ENCODE measurements at places on chromosomes 2 and 18.

DNA sequence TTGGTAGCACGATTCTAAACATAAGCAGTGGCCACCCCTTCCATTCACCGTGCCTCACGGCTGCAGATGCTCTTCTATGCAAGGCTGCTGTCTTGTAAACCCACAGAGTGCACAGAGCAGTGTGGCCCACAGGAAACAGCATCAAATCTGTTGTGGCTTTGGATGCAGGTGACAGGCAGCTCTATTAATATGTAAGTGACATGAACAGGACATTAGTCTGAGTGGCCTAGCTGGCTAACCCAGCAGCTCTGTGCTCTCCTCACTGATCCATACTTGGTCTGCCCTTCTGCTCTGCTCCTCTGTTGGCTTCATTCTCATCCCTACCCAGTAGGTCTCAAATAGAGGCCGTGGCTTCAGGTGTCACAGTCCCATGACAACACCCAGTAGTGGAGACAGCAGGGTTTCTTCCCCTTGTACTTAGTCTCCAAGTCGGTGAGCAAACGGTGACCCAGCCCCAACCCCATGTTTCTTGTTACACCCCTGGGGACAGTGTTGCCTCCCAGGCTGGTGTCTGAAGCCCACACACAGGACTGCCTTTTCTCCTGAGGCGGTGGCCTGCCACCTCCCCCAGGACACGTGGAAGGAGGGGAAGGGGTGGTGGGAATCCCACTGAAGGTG, 5.8 kb downstream of the SH3RF3 start:
- no peak for DNase-seq

GRCh38 chr2:180985771-180986395, 5.5 kb downstream of the UBE2E3 start:
- no peak for DNase-seq

GRCh38 chr2:215421859-215422461, 13.9 kb downstream of the FN1 start:
- no peak for DNase-seq

- no peak for DNase-seq
Observed at GRCh38 chr2:132665401-132666140, 4.4 kb downstream of the LYPD1 start.

GRCh38 chr18:44882163-44882868, 201.6 kb downstream of the SETBP1 start:
- no peak for DNase-seq

DNA sequence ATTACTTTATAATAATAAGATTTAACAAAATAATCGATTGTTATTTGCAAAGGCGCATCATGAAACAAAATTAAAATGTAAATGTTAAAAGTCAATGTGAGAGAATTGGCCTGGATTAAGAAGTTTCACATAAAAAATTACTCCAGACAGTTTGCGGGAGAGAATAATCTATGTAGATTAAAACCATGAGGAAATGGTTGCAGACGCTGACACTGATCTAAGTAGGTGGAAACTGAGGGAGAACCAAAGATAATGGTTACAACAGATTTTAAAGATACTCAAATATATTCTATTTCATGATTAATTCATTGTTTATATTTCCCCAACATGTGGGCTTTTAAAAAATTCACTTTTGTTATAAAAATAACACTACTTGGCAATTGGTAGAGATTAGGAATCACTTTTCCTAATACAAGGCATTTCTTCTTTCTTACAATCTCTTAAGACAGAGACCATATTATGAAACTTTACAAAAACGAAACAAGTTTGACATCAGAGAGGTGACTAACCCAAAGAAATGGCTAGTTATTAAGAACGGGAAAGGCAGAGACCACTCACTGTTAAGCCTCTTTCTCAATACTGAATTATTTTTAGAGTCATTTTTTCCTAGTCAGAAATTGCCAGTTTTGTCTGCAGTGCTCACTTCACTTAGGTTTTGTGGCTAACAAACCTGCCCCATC, 1.6 kb downstream of the KANSL1L start:
- peak; percentile 36 for DNase-seq

DNA sequence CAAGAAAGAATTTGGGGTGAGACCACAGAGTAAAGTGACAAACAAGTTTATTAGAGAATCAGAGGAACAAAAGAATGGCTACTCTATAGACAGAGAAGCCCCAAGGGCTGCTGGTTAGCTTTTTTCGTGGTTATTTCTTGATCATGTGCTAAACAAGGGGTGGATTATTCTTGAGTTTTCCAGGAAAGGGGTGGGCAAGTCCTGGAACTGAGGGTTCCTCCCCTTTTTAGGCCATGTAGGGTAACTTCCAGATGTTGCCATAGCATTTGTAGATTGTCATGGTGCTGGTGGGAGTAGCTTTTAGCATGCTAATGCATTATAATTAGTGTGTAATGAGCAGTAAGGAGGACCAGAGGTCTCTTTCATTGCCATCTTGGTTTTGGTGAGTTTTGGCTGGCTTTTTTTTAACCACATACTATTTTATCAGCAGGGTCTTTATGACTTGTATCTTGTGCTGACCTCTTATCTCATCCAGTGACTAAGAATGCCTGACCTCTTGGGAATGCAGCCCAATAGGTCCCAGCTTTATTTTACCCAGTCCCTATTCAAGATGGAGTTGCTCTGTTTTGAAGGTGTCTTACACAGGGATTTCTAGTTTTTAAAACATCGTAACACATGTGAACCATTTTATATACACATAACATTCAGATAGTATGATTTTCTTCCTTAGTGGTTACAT, 77.8 kb downstream of the MYO1B start:
- DNase-seq, result no peak

DNA sequence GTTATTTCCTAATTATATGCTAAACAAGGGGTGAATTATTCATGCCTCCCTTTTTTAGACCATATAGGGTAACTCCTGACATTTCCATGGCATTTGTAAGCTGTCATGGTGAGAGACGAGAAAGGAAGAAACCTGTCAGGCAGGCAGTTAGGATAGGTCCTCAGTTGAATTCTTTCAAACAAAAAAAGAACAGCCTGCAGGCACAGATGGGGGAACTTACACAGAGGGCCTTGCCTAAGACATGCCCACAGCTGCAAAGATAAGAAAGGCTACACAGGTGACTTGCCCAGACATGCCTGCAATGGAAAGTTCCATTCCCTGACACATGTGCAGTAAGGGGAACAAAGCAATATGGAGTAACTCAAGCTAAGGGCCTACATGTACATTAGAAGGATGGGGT, 128.1 kb downstream of the TMEM163 start:
- no peak for DNase-seq

- no peak for DNase-seq
Observed at GRCh38 chr2:181915102-181915501, 23.6 kb downstream of the ITPRID2 start.

DNA sequence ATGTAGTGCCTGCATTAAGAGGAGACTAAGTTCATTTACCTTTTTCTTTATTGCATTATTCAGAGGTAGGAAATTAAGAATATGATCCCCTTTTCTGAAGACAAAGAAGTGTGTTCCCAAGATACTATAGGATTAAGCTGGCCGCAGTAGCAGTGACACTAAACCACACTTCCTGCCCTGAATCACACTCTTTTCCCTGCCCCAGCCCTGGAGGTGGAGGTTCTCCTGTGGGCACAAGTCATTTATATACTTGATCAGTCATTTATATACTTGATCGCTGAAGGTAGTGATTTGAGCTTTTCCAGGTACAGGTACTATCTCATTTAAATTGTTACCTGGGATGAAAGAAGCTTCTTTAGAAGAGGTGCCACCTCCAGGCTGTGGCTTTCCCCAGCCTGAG, 78.6 kb downstream of the ARMC9 start:
- no peak for DNase-seq

DNA sequence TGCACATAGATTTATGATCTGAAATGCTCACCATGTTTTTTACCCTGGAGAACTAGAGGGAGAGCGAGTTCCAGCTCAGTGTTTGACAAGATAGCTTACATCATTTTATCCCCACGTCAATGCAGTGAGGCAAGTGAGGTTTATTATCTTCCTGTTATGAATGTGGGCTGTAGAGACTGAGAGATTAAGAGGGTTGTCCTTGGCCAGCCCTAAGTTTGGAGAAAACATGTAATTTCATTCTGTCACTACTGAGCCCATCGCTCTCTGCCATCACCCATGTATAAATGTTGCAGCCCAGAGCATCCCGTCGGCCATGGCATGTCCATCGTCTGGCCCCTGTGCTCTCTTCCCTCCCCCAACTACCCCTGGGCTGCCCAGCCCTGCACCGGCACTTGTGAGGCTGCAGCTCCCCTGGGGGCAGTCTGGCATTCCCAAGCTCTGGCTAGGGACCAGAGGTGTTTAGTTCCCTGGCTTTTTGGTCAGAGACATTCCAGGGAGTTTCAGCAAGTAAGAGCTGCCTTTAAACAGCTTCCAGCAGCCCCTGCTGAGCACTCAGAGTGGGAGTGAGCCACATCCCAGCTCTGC, 136.7 kb downstream of the ANTXR1 start:
- no peak for DNase-seq

DNA sequence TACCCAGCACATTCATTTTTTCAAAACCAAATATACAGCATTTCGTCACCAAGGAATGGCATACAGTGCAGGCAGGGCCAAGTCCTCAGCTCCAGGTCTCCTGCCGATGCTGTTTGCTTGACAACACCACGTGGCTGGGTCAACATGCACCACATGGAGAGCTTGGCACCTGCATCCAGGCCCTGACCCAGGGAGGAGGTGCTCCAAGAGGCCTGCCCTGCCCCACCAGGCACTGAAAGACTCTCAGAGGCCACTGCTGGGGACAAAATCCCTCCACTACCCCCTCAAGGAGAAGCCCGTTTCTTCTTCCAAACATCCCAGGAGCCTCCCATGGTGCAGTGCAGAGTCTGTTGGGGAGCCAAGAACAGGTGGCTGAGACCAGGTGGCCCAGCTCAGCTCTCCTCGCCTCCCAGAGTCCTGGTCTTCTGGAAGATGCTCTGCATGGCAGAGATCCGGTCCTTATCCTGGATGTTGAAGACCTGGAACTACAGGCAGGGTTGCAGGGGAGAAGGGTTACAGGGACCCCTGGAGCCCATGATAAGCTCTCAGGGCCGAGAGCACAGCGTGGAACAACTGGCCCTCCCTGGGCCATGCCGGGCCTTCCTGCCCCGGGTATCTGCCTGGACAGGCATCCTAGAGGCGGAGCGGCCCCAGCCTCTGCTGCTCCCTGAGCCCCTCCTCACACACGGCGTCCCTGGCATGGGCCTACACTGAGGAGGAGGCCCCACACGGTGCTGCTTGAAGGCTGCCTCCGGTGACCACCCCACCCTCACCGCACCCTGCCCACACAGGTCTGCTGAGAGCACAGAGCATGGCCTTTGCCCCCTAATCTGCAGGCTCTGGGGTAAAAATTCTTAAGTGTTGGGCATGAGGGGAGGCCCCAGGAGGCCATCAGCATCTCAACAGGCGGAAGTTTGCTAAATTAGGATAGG, 9.0 kb downstream of the MAB21L4 start:
- DNase-seq, result no peak

- DNase-seq, result no peak
Observed at GRCh38 chr2:41863062-41863461, 184.8 kb upstream of the PKDCC start.

- no peak for DNase-seq
Observed at GRCh38 chr2:72744049-72744448, 81.8 kb downstream of the EXOC6B start.

DNA sequence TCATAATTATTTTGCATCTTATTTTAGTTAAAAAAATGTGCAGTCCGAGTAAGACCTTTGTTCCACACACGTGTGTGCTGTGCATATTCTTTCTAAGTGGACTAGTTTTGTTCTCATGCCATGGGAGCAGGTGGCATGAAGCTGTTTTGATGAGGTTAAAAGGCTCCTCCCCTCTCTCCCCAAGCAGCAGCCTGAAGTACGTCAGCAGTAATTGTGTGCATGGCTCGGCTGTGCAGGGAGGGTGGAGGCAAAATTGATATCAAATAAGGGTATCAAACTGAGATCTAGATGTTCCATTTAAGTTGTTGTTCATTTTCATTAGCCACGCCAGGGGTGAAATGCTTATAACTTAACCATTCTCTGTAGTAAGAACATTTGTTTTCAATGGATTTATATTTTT, at the start of gene NYAP2:
Gene NYAP2 (plus strand): TSS at position 207 of the 400 bp plus-strand sequence. CDS start 9,171 bp downstream, outside the sequence.
- DNase-seq, result no peak

DNA sequence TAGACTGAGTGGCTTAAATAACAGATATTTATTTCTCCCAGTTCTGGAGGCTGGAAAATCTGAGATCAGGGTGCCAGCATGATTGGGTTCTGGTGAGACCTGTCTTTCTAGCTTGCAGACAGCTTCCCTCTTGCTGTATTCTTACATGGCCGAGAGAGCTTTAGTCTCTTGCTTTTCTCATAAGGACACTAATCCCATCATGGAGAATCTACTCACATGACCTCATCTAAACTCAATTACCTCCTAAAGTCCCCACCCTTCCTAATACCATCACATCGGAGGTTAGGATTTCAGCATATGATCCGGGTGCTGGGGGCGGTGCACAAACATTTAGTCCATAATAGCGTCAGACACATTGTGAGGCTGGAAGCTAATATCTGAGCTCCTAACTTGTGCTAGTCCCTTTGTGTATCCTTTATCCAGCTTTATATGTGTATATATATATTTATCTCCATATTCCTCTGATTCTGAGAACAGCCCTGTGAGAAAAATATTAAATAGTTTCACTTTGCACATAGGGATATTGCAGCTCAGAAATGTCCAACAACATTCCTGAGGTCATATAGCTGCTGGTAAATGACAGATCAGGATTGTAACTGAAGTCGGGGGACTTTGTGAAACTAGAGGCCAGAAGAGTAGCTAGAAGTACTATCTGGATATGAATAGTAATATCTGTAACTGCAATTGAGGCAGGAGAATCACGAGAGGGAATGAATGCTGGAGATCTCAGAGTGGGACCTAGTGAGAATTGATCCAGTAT, 28.9 kb downstream of the MARCHF4 start:
- no peak for DNase-seq

DNA sequence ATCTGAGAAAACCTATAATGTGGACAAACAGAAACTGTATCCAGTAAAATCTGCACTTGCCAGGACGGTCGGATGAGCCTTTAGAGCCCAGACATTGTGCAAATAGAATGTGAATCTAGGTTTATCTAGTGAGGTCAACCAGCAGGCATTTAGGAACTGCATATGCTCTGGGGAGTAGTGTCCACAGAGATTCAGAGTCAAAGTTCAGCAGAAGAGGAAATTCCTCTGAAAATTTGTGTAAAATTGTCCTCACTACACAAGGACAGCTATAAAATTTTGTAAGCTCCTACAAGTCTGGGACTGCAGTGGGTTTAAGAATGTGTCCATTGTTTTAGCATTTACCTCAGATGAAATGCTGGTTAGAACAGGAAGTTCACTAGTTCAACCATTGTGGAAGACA, 9.8 kb upstream of the NDUFV2 start:
- DNase-seq, result no peak

GRCh38 chr2:105573910-105574655, 170.6 kb upstream of the NCK2 start:
- DNase-seq, result no peak

All from AG09319 (cell line).